ENCODE measurements at places on chromosomes 11 and 22.

DNA sequence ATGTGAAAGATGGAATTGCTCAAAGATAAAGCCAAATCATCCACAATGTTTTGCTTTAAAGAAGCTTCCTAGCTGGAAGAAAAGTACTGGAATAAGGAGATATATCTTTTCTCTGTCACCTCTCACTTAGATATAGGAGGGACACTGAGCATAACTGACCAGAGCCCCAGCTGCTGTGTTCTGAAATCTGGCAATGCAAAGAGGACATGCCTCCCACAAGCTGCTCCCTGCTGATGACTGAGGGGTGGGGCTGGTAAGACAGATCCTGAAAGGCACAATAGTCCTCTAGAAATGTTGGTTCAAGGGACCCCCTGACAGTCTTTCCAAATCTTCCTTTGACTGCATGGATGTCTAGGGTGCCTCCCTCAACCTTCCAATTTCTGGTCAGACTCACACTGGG lies 67.0 kb downstream of the SC5D start:
- DNase-seq: no peak

DNA sequence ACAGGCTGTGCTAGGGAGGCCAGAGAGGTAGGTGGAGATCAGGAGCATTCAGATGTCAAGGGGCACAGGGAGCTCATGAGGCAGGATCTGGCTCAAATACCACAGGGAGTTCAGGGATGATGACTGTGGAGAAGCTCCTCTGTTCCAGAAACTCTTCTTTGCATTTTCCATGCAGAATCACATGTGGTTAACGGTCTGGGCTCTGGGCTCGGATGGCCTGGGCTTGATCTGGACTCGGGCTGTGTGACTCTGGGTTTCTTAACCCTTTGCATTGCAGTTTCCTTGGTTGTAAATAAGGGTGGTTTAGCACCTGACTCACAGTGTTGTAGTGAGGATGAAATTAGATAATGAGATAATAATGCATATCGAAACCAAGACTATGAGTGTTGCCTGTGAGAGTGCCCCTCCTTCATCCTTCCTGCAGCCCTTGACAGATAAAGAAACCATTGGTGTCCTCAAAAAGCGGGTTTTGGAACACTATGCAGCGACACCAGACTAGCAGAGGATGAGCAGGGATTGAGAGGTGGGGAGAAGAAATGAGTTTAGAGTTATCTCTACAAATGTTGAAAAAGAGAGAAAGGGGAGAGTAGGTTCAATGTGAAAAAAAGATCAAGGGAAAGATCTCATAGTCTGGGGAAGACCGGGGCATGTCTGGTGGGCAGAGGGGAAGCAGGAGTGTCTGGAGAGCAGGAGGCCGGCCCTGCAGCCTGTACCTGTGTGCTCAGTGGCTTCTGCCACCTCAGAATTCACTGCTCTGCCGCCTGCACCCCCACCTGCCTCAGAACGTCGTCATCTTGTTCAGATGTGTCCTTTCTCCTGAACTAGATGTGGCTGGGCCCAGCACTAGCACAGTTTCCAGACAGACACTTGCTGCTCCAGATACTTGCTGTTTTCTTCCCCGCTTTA lies 197.8 kb upstream of the SORL1-AS1 start:
- no peak for DNase-seq

GRCh38 chr22:44436736-44437135 lies 61.3 kb downstream of the RTL6 start:
- DNase-seq: no peak

DNA sequence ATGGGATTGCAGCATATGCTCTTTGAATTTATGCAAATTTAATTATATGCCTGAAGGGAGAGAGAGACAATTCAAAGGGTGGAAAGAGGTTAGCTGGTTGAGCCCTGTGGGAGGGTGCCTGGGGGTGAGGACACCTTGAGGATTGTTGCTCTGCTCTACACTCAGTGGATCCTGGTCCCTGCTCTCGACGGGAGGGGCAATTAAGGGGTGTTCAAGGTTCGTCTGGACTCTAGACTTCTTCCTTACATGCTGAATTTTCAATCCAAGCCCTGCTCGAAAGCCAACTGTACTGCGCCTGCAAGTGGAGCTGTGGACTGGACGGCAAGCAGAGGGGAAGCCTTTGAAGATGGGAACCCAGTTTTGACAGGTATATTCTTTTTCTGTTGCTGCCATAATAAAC lies 15.5 kb upstream of the OR5M11 start:
- DNase-seq: no peak

GRCh38 chr11:123006860-123007542 lies 25.4 kb upstream of the BSX start:
- DNase-seq: no peak
